ENCODE measurements at places on chromosomes 3 and 15.

- DNase-seq = peak; percentile 58
Observed at GRCh38 chr3:184145111-184145524, 10.0 kb downstream of the EIF2B5 start.

DNA sequence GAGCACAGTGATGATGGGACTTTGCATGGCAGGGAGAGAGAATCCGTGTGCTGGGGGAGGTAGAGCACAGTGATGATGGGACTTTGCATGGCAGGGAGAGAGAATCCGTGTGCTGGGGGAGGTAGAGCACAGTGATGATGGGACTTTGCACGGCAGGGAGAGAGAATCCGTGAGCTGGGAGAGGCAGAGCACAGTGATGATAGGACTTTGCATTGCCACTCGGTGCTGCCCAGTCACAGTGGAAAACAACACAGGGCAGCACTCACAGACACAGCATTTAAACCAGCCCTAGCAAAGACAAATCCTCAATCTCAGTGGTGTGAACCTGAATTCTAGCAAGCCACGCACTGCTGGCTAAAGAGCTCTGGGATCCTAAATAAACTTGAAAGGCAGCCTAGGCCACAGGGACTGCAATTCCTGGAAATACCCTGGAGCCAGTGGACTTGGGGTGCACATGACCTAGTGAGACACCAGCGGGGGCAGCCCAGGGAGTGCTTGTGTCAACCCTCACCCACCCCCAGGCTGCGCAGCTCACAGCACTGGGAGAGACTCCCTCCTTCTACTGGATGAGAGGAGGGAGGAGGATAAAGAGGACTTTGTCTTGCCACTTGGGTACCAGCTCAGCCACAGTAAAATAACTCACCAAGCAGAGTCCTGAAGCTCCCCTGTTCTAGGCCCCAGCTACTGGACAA is 23.4 kb upstream of the TNK2 start:
- no peak for DNase-seq

DNA sequence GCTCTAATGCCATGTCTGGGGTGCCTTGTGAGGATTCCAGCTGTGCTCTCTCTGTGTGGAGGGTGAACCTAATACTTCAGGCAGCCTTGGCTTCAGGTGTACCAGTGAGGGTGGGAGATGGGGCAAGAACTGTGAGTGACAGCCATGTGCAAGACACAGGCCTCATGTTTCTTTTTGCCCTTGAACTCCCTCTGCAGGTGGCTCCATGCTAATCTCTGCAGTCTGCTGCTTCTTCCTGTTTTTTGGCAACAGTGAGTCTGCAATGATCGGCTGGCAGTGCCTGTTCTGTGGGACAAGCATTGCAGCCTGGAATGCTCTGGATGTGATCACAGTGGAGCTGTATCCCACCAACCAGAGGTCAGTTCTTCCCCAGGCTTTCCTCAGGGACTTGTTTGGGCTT is 189.3 kb downstream of the SV2B start:
- no peak for DNase-seq

GRCh38 chr3:17508180-17508752 is 234.2 kb downstream of the TBC1D5 start:
- no peak for DNase-seq

GRCh38 chr15:100073982-100074381 is 267.8 kb downstream of the ADAMTS17 start:
- DNase-seq = no peak

- no peak for DNase-seq
Observed at GRCh38 chr15:81625896-81626295, 251.9 kb upstream of the TMC3 start.

DNA sequence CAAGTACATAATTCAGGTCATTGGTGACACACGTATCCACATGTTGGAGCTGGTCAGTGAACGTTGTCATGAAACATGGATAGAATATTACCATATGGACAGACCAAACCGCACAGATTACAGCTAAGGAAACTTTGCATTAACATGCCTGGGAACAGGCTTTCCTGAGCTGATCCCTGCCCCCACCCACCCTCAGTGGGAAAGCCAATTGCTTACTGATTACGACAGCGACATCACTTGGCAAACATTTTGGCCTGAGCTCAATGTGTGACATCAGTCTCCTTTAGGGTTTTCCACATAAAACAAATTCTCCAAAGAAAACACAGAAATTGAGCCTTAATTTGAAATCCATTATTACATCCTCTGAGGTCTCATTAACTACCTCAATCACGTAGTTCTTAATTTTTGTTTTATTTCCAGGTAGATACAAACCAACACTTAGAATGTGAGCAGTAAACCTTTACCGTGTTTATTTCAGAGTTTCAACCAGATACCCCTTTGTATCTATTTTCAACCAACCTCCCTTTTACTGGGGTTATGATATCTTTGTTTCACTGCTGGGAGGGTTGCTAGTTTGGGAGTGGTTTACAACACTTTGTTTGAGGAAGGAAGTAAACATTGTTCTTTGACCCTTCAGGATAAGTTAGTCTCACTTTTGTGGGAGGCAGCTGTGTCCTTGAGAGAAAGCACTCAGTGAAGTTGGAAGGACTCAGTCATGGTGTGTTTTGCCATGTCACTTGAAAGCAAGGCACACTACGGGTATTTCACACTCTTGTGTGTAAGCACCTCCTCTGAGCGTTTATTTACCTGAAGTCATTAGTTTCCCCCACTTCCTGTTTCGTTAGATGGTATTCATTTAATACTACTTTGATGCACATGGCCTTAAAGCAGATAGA is 103.1 kb downstream of the CMSS1 start:
- no peak for DNase-seq

DNA sequence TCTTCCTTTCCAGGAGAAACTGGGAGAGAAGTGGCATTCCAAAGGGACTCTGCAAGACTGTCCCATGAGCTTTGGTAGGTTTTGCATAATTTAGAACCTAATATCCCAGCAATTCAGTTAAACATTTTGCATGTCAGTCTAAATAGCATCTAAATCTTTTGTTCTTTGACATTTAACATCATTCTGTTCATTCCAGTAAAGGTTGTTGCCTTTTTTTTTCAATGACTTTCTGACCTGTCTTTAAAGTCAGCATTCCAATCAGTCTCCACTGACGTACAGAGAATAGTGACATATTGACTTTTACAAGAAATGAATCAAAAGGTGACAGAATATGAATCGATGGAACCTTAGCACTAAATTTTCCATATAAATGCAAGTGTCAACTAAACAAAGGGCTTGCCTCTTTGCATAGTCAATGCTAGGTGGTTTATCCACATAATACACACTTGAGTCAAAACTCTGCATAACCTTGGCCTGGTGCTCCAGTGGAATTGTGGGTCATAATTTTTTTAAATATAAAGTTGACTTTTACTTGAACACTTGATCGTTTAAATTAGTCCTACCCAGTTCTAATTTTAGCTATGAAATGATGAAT is 370.1 kb downstream of the CNTN6 start:
- no peak for DNase-seq

- no peak for DNase-seq
Observed at GRCh38 chr3:158725348-158726011, 6.8 kb downstream of the RARRES1 start.

GRCh38 chr3:56119575-56120349 is 348.5 kb downstream of the ERC2 start:
- no peak for DNase-seq

- DNase-seq = no peak
Observed at GRCh38 chr3:23038471-23038870, 164.7 kb upstream of the UBE2E2 start.

GRCh38 chr3:195035345-195036202 is 235.4 kb downstream of the XXYLT1 start:
- DNase-seq = no peak

DNA sequence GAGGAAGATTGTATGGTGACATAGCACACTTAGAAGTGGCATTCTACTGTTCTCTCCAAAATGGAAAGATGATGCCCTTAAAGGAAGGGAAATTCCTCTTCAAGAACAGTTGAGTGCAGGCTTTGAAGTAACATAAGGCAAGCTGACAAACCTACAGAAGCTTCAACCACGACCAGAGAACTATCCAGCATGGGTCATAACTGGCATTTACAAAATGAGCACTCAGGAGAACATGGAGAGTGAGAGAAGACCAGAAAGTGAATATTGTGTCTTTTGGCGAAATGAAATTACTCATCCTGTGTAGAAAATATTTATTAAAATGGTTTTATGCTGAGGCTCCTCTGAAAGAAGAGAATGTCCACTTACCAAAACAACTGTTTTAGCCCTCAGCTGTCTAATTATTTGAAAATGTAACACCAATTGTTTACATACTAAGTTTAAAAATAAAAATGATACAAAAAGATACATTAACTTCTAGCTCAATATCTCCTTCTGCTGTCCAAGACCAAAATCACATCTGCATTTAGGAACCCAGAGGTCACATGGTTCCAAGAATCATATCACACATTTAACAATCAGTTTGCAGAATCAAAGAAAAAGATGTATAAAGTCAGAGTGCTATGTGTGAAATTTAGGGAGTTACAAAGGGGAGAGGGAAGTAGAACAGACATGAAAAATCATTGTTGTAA is 216.9 kb downstream of the ATP8B4 start:
- DNase-seq = no peak

- DNase-seq = no peak
Observed at GRCh38 chr15:80918196-80918783, 71.3 kb downstream of the MESD start.

DNA sequence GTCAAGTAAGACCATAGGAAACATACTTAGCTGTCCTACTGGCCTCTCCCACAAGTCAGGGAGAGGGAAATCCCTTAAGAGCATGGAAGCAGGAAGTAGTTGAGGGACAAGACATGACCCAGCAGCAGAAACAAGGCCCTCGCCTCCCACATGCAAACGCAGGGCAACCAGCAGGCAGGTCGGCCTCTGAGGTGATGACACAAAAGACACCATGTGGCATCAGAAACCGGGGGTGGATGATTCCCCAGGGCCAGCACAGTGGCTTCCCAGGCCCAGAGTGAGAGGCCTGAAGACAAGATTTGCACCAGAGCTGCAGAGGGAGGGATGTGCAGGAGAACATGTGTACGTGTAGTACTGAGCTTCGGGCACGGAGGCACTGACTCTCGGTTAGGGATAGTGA is 26.3 kb downstream of the PXYLP1 start:
- no peak for DNase-seq

- no peak for DNase-seq
Observed at GRCh38 chr3:178823591-178824246, 247.9 kb downstream of the ZMAT3 start.

- DNase-seq = no peak
Observed at GRCh38 chr3:115148142-115148790, 1.2 kb upstream of the ZBTB20 start.

DNA sequence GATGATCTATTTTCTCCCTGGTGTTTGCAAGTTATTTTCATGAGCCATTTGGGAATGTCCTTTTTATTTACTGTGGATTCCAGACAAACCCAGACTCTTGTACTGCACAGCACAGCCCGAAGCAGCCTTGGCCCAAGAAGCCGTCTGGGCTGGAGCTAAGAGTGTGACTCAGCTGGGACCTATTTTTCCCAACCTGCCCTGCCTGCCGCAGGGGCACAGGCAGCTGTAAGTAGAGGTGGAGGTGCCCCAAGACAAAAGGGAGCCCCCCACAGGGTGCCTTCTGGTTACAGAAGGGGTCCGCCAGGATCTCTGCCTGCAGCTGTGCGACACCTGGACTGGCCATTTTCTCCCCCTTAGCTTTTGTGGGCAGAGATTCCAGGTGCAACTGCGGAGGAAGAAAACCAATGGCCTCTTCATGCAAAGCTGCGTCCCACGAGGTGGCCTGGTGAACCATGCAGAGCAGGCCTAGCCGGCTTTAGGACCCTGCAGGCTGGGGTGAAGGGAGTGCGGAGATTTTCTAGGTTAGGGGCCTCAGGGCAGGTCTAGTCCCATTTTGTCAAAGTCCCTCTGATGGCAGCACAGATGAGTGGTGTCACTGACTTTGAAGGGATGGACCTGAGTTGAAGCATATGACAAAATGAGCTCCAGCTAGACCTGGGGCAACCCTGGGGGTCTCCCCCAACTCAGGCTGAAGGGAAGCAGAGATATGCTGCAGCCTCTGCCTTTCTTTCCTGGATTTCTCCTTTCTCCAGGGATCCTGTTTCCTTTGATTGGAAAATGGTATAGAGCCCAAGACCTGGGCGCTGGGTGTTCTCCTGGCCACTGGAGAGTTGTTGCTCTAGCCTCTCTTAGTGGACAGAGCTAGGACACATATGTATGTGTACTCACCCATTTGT is 131.2 kb downstream of the KLF13 start:
- no peak for DNase-seq

- DNase-seq = no peak
Observed at GRCh38 chr3:184211297-184211696, 18.1 kb upstream of the VWA5B2 start.
